ENCODE measurements at places on chromosomes 6 and 20.

DNA sequence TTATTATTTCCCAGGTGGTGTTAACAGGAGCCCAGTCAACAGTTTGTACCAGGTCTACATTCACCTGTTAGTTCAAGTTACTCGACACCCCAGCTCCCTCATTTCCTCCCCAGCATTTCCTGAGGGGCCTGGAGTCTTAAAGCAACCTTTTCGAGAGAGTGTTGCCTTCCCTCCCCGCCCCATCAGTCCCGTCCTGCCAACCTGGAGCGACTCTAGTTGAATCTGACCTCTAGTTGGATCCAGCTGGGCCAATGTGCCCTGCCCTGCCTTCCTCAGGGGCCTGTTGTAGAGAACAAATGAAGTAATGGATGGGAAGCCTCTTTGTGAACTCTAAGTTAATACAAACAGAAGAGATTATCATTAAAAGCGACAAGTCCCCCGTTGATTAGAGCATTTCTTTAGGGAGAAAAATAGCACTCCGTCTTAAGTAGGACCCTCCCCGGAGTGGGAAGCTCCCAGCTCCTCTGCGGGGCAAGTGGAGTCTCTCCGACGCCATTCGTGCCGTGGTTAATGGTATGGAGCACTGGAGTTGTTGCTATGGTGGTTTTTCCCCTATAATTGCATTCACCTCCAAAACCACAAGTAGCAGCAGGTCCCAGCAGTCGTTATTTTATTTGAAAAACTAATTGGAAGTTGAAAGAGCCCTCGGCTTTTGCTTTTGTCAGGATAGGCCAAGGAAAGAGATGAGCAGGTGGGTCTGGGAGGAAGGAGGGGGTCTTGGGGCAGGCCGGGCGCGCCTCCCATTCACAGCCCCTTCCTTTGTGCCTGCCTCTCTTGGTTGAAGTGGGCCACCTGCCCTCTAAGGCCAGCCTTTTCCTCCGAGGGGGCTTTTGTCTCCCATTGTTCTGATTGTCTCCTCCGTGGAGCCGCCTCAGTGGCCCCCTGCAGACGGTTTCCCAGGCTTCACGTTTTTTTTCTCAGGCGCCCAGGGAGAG is 16.1 kb downstream of the GHRH start:
- no peak for DNase-seq

DNA sequence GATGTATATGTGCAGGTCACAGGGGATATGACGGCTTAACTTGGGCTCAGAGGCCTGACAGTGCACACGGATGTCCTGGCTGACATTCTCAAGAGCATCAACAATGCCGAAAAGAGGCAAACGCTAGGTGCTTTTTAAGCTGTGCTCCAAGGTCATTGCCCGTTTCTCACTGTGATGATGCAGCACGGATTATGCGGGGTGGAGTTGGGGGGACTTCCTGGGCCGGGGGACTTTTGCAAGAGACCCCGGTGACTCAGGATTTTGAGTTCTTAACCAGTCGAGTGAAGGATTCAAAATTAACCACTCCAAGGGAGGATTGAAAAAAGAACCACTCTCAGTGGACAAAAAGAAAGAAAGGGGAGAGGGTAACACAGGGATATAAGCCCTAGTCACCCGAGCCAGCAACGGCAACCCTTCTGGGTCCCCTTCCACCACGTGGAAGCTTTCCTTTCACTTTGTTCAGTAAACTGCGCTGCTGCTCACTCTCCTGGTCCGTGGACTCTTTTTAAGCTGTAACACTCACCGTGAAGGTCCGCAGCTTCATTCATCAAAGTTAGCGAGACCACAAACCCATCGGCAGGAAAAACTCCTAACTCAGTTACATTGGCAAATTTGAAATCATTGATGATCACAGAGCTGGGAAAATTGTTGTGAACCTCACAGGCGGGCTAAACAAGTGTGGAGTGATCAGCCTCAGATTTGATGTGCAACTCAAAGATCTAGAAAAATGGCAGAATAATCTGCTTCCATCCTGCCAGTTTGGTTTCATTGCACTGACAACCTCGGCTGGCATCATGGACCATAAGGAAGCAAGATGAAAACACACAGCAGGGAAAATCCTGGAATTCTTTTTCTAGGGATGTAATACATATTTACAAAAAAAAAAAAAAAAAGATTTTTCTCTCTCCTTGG is 199.3 kb downstream of the ARID1B start:
- DNase-seq: peak; percentile 19

GRCh38 chr6:120764312-120764711 is 570.0 kb downstream of the TBC1D32 start:
- DNase-seq: no peak

DNA sequence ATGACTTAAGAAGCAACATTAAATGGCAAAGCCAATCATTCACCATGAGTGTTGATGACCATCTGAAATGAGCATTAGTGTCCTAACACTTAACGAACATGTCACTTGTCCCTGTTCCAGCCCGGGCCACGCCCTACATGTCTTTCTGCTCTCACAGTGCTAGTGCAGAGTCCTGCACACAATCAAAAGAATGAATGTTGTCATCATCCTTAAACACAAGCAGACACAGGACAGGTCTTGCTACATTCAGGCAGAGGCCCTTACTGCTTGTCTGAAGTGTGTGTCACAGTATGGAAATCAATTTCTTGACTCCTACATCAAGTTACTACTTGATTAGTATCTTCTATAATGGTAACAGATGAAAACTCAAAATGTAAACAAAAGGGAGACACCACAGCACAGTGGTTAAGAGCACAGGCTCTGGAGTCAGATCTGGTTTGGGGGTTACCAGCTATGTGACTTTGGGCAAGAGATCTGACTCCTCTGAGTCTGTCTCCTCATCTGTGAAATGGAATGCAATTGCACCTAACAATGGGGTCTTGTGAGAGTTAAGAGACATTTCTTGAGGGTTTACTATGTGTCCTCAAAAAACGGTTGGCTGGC is 17.4 kb downstream of the UBE2V1 start:
- DNase-seq: no peak

DNA sequence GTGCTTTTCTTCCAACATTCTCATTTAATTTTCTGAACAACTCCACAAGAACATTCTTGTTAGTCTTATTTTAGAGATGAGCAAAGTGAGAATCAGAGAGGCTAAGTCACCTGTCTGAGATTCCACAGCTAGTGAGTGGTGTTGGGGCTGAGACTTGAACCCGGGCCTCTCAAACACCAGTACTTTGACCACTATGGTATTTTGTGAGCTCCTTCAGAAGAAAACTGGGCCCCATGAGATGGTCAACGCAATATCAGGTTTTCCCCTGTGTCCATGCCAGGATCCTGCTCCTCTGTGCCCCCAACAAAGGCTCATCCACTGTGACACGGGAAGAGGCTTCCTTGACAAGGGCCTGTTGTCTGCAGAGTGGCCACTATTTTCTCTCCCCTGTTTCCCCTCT is 51.9 kb downstream of the MAFB start:
- DNase-seq: no peak

- DNase-seq: no peak
These were observed 74.8 kb downstream of the TULP4 start for GRCh38 chr6:158387036-158387435.

GRCh38 chr6:43277643-43278523 is 20.2 kb upstream of the SLC22A7 start:
- no peak for DNase-seq

DNA sequence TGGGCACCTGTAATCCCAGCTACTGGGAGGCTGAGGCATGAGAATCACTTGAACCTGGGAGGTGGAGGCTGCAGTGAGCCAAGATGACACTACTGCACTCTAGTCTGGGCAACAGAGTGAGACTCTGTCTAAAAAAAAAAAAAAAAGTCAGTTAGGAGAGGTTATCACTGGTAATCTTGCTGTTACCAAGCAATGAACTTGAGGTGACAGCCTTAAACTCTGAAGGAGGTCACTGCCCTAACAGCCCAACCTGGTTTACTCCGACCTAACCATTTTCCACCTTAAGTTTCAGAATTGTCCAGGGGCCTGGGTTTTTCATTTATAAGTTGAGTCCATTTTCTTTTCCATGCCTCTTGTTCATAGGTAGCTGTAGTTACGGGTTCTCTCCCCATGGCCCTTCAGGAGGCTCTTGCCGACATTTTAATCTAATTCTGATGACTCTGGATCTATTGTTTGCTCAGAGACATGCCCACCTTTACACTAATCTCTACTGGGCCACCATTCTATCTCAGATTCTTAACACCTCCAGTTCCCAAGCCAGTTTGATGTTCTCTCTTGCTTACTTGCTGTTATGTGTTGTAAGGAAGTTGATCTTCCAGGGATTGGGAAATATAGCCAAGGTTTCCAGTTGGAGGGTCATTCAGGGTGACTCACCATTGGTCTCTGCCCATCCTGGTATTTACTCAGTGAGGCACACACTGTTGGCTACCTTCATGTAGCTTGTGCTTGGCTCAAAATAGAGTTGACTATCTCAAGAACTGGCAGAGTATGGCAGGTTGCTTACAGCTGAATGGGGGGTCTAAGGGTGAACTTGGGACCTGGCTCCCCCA is 29.1 kb downstream of the SHLD1 start:
- no peak for DNase-seq

GRCh38 chr6:158409451-158409850 is 97.2 kb downstream of the TULP4 start:
- DNase-seq: no peak

GRCh38 chr20:59413326-59413865 is 113.0 kb downstream of the EDN3 start:
- DNase-seq: no peak

DNA sequence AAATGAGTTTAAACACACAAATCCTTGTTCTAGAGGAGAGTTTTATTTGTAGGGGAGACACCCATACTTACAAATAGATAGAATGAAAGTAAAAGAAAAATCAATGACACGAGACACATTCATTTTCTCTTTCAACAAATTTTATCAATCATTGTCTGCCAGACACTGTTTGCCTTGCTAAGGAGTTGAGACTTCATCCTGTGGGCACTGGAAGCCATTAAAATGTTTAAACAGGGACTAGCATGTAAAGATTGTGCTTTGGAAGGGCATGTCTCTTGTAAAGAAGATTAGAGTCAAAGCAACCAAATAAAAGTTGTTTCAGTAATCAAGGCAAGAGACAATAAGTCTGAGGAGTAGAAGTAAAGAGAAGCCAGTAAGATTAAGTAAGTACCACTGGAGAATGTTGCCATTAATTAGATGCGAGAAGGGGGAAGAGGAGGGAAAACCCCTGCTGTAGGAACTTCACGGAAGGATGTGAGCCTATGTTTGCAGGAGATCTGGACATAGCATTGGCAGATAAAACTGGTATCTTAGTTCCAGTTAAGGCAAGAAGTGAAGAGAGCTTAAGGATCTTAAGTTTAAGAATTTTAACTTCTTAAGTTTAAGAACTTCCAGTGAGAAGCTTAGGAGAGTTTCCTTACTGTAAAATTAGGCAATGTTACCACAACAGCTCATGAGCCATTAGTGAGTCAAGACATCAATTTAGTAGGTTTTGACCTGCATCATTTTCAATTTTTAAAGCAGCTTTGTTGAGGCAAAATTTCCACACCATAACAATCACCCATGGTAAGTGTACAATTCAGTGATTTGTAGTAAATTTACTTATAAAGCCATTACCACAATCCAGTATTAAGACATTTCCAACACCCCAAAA is 117.0 kb upstream of the UST start:
- DNase-seq: no peak

DNA sequence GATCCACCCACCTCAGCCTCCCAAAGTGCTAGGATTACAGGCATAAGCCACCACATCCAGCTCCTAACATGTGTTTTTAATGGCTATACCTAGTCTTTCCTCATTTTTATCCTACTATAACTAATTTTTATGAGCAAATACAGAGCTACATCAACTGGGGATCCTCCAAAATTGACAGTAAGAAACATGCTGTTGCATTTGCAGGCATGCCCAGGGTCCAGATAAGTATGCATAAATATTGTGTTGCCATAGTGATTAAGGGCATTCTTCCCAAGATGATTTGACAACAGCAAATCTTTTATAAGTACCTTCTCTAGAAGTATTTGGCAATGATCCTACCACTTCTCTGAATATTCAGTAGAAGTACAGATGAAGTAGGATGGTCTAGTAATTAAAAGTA is 41.9 kb upstream of the MOXD1 start:
- peak; percentile 55 for DNase-seq

DNA sequence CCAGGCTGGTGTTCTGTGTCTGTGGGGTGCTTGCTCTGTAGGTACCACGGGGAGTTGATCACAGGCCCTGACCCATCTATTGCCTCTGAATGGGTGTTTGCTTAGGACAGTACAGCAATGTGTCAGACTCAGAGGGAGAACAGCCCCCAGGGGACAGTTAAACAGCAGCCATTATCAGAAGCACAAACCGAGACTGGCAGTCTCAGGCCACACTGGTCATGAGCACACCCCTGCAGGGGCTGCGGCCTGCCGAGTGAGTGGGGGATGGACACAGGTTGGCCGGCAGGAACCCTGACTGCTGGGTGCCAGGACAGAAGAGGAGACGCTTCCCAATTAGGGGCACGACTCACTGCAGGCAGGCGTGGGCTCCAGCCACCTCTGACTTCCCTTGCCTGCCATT is 395.6 kb downstream of the CDH4 start:
- no peak for DNase-seq

DNA sequence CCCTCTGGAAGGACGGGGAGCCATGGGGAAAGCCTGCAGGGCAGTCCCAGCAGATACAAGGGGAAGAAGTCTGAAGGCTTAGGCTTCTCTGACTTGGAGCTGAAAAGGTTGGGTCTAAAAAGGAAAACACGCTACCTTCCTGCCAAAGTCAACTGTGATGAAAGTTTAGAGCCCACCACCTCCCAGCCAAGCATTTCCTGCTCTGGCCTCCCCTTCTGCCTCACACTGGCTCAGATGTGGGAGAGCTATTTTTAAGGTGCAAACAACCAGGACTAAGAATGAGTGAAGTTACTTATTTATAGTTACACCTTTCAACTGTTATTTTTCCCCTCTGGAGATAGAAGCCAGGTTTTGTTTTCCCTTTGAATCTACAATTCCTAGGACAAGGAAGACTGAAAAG is 21.2 kb downstream of the NEDD9 start:
- no peak for DNase-seq

DNA sequence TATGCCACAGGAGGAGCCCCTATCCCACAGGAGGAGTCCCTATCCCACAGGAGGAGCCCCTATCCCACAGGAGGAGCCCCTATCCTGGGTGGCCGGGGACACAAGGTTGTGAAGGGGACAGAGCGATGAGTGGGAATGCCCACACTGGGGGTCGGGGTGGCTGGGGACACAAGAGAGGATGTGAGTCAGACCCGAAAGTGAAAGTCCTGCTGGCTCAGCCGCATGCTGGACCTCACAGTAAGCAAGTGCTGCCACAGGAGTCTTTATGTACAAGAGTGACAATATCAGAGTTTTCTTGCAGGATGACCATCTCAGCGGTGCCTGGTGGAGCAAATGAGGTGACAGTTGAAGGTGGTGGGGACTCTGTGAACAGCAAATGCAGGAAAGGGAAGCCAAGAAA is 93.7 kb downstream of the PSMB1 start:
- DNase-seq: no peak

GRCh38 chr6:107290491-107290890 is 168.9 kb downstream of the PDSS2 start:
- no peak for DNase-seq

Measured in NCI-H524 (cell line).